ENCODE measurements at places on chromosomes 6 and 20.

GRCh38 chr20:16283978-16284377 is 289.3 kb downstream of the KIF16B start:
- no peak for DNase-seq

- DNase-seq, result no peak
Measured at GRCh38 chr6:113642714-113643406, 214.3 kb upstream of the MARCKS start.

DNA sequence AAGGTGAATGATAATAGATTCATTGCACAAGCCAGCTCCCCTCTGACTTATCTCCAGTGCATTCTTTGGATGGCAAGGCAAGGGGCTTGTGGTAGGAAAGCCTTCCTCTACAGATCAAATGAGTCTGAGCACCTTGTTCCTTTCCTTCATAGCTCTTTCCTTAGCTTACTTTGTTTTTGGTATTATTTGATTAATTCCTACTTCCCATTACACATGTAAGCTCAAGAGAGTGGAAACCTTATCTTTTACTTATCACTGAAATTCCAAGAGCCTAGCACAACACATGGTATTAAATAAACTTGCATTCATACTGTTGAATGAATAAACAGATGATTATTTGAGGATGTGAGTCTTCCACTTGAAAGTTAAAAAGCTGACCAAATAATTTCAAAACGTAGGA is 41.7 kb downstream of the FRK start:
- no peak for DNase-seq

DNA sequence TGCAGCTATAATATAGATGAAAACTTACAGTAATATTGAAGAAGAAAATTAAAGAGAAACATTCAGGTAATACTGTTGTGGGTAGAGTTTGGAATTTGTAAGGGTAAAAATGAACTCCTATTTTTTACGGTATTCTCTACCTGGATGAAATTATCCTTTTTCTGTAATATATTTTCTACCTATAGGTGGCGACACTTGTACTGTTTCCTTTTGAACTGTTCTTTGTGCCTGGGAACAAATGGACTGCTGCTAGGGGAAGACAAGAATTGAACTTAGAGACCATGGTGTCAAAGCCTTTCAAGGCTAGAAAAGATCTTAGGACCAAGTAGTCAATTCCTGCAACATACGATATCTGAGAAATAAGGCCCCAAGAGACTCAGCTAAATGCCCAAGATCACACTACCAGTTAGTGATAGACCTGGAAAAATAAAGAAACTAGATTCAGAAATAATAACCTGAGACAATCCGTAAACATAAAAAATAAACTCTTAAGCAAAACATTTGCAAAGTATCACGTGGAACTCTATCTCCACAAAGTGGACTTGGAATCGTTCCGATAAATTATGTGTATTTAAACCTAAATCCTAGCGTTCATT is 383.8 kb downstream of the TFAP2A start:
- no peak for DNase-seq

DNA sequence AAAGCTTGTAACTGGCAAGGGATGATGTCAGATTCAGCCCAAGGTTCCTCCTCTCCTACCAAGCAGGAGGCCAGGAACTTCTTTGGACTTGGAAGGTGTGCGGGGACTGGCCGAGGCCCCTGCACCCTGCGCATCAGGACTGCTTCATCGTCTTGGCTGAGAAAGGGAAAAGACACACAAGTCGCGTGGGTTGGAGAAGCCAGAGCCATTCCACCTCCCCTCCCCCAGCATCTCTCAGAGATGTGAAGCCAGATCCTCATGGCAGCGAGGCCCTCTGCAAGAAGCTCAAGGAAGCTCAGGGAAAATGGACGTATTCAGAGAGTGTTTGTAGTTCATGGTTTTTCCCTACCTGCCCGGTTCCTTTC is 14.4 kb downstream of the TNFAIP3 start:
- DNase-seq, result peak; percentile 53

DNA sequence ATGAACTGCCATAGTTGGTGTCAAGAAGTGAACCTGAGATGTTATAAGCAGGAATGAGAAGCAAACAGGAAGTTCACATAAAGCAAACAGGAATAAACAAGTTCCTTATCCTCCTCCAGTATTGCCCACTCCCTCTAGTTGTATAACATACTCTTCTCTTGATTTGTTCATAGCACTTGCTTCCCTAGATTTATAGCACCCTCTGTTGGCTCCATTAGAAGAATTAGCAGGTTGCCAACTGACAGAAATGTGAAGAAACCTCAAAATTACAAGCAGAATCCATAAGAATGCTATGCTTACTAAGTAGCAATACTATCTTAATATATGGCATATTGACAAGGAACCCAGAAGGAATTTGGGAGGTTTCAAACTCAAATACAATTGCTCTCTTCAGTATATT is 195.4 kb downstream of the TBX18 start:
- DNase-seq, result no peak

DNA sequence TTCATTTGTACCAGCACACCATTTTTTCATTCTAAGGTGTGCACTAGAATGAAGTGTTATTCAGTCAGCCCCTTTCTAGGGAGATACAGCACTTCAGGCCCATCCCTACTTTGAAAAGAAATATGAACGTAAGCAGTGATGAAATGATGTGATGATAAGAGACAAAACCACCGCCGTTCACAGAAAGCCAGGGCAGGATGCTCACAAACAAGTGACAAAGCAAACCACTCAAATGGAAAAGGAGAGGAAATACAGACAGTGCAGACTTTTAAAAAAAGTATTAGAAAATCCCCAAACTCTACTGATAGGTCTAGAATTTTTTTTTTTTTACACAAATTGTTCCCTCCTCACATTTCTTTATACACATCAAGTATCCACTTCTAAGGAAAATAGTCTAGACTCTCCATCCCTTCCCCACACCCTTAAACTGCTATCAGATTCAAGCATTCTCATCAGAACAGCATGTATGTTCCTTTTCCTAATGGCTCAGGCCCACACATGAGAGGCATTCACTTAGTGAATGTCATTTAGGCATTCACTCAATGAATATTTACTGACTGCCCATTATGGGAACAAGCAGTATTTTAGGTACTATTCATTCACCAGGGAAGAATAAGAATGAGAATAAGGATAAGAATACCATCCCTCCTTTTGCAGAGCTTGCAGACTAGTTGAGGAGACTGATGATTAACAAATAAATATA is 243.5 kb downstream of the GMPR start:
- DNase-seq, result peak; percentile 43

GRCh38 chr6:6131492-6132109 is 124.9 kb upstream of the NRN1 start:
- DNase-seq, result no peak

- no peak for DNase-seq
Measured at GRCh38 chr6:170025341-170025911, 265.5 kb downstream of the DLL1 start.

DNA sequence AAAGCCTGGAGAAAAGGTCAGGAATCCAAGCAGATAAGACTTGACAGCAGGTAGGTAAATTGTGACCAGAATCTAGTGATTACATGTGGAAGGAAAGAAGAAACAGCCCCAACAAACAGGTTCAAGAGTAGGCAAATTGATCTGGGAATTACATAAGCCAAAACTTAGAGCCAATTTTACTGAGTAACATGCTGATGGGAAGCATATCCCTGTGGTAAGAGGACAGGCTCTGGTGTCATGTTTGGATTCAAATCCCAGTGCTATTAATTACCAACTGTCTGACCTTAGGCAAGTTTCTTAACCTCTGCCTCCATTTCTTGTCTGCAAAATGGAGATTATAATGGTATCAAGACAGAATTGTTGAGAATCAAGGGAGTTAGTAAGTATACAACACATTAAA is 20.4 kb downstream of the MCM9 start:
- no peak for DNase-seq

DNA sequence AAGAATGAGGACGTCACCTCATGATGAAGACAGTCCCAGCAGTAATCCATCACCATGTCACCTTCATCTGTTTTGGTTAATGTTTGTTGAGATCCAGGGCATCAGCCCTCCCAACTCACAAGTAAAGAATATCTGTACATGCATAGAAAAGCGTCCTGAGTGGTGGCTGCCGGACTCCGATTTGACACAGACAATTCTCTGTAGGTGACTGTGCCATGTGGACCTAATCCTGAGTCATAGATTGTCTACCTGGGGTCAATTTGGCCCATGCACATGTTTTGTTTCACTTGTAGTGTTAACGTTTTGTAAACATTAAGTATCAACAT is 168.4 kb upstream of the UST start:
- no peak for DNase-seq

DNA sequence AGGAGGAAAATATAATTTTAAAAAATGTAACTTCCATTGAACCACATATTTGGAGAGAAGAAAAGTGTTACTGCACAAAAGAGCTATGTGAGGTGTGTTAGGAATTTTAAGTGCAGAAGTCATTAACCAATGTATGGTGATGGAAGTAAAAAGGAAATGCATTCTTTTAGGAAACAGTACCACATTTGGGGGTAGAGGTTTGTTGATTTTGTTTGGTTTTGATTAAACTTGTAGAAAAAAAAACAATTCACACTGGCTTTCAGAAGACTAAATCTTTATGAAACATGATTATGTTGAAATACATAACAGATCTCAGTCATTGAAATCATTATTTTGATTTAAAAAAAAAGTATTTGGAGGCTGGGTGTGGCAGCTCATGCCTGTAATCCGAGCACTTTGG is 1287.0 kb upstream of the GJE1 start:
- DNase-seq, result no peak

GRCh38 chr6:137309078-137309762 is 90.0 kb upstream of the IFNGR1 start:
- peak; percentile 4 for DNase-seq

DNA sequence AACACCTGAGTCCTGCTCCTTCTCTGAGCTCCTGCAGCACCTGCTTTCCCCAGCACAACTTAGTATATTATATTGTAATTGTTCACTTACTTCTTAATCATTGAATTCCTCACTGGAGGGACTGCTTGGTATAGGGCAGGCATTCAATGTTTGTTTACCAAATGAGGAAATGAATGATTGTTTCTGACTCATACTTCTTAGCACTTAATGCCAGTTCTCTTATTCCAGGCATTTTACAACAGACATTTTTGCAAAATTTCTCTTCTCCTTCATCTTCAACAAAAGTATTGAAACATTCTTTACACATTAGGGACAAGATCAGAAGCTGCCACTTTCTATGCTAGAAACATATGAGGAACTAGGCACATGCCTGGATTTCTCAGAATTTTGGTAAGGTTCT is 119.4 kb downstream of the TBX18 start:
- DNase-seq, result no peak

DNA sequence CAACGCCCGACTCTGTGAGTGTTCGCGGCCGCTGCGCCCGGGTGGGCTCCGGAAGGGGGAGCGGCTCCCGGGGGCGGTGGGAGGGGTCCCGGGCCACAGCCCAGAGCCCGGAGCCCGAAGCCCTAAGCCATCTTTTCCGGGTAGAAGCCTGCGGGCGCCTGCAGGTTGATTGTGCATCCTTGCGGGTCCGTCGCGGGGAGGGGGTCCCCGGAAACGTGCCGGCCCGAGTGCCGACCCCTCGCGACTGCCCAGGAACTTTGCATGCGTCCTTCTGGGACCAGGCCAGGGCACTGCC is 413 bp downstream of the PTPRA start:
- peak; percentile 55 for DNase-seq

DNA sequence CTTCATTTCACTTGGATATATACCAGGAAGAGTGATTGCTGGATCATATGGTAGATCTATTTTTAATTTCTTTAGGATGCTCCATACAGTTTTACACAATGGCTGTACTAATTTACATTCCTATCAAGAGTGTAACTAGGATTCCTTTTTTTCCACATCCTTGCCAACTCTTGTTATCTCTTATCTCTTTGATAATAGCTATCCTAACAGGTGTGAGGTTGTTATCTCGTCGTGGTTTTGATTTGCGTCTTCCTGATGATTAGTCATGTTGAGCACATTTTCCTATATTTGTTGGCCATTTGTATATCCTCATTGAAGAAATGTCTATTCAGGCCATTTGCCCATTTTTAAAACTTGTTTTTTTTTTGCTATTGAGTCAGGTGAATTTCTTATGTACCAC is 552.4 kb downstream of the RFPL4B start:
- DNase-seq, result no peak

DNA sequence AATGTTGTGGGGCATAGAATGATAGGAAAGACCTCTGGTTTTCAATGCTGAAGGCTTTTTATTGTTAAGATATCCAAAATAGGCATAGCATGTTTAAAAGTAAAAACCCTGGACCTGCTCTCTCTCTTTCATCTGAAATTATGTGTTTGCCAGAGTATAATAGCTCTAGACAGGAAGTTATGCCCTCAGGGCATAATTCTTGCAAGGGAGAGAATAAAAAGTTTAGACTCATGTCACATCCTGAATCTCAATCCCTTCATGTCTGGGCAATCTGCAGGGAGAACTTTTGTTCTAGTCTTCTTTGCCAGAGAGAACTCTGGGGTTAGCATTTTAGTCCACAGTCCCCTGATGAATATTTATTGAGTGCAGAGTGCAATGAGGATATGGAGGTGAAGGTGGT is 297.3 kb upstream of the FLRT3 start:
- DNase-seq, result no peak

- no peak for DNase-seq
Measured at GRCh38 chr6:146741609-146742008, 142.8 kb downstream of the ADGB start.

GRCh38 chr6:92589996-92590395 is 829.4 kb downstream of the EPHA7 start:
- DNase-seq, result no peak

DNA sequence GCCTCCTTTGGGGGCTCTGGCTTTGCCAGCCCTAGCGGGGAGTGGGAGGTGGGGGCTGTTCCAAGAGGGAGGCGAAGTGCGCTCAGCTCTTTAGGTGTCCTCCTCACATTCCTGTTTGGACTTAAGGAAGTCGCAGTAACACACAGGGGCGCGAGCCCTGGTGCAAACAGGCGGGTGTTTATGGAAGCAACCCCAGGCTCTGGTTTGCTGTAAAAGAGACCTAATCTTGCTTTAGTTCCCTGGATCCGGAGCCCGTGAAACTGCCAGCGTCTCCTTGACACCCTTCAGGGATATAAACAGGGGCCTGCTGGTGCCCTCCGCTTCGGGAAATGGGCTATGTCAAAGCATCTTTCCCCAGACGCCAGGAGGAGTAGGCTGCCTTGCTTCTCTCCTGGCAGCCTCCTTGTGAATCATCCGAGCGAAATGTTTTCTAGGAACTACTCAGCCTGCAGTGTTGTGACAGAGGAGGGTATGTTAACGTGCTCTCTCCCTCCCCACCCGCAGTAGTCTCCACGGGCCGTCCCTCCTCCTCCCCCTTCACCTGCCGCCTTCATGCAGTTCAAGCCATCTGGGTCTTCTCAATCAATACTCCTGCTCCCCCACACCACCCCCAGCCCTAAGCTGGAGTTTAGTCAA is 168.0 kb upstream of the LRFN2 start:
- no peak for DNase-seq

DNA sequence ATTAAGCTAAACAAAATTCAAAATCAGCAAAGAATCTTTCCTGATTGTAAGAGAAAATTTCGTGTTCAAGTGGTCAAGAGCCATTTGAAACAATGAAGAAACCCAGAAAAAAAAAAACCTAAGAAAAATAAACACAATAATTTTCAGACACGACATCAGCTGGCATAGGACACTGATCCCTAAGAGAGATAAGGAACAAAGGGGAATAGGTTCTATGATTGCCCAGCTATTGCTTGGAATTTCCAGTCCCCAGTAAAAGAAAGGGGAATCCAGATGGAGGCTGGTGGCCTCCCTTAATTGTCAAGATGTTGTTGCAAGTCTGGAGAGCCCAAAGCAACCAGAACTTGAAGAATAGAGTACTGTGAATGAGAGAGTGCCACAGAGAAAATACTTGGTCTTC is 48.5 kb downstream of the COL12A1 start:
- DNase-seq, result no peak
